ENCODE measurements at places on chromosomes 7 and 10. TPM values are rescaled to one million over a fixed set of nuclear protein-coding genes. Genes with fewer than 3 reads are reported as not detected.

The TRAPPC14 gene
- total RNA-seq = 42.4 TPM

The ACTA2 gene
- total RNA-seq = 4.3 TPM

The KAT6B gene
- total RNA-seq = 75.3 TPM

The PRSS2 gene
- not detected for total RNA-seq

The CTAGE15 gene
- not detected for total RNA-seq

The PDZD7 gene
- 1.5 TPM for total RNA-seq

The FBXL13 gene
- total RNA-seq = 1.1 TPM

The UPK3B gene
- 6.5 TPM for total RNA-seq

The NPFFR1 gene
- not detected for total RNA-seq

The CNPY1 gene
- not detected for total RNA-seq

The PLAC9 gene
- total RNA-seq = not detected

The EPO gene
- not detected for total RNA-seq

The ZNF804B gene
- 0.10 TPM for total RNA-seq

The ANKRD2 gene
- total RNA-seq = not detected

The CFAP46 gene
- total RNA-seq = 5.2 TPM

The CASTOR2 gene
- total RNA-seq = 74.2 TPM

The GIMAP5 gene
- total RNA-seq = not detected

The NUTM2E gene
- total RNA-seq = 0.86 TPM

The MMD2 gene
- total RNA-seq = 0.47 TPM

The ECHS1 gene
- 64.2 TPM for total RNA-seq

The TMEM225B gene
- total RNA-seq = 0.66 TPM

The DENND2A gene
- 64.7 TPM for total RNA-seq

Data from glutamatergic neuron (in vitro differentiated cells).